Activated CD8-positive, alpha-beta T cell treated with anti-CD3 and anti-CD28 coated beads for 36 hours (primary cell): ENCODE measurements at places on chromosomes 11 and 22. TPM values are rescaled to one million over a fixed set of nuclear protein-coding genes. Genes with fewer than 3 reads are reported as not detected.

GRCh38 chr11:109749476-109749875, 327.5 kb downstream of the C11orf87 start:
- no peak for DNase-seq

- DNase-seq: peak; percentile 88
Observed at GRCh38 chr11:44936525-44936924, 14.2 kb downstream of the TP53I11 start.

GRCh38 chr22:42300259-42301076, 30.0 kb upstream of the TCF20 start:
- DNase-seq: peak; percentile 66

DNA sequence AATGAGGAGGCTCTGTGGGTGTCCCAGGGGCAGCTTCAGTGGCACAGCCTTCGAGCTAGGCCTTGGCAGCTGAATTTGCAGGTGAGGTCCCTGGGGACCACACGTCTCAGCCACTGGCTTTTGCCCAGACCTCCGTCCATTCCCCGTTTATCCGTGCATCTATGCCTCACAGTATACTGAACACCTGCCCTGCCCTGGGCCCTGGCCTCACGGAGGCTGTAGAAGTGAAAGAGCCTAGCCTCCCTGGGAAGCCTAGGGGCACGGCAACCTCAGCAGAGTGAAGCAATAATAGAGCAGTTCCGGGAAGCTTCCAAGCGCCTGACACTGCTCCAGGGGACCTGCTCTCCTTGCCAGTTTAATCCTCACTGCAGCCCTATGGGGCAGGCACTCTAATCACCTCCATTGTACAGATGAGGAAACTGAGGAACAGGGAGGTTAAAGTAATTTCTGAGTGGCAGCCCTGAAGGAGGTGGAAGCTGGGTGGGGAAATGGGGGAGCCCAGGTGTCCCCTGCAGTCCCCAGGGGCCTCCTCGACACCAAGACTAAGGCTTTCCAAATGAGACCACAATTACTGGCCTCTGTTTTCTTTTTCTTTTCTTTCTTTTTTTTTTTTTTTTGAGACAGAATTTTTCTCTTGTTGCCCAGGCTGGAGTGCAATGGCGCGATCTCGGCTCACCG, 2.7 kb upstream of the NFAM1 start:
- DNase-seq: no peak

PVALB gene
- total RNA-seq: not detected
